ENCODE measurements at places on chromosomes 4 and X.

- DNase-seq = no peak
These were observed 21.0 kb upstream of the ANXA5 start for GRCh38 chr4:121717680-121718237.

GRCh38 chrX:24113181-24113580 is 36.3 kb upstream of the ZFX start:
- no peak for DNase-seq

- DNase-seq = no peak
These were observed 33.0 kb downstream of the FREM3 start for GRCh38 chr4:143667461-143667860.

DNA sequence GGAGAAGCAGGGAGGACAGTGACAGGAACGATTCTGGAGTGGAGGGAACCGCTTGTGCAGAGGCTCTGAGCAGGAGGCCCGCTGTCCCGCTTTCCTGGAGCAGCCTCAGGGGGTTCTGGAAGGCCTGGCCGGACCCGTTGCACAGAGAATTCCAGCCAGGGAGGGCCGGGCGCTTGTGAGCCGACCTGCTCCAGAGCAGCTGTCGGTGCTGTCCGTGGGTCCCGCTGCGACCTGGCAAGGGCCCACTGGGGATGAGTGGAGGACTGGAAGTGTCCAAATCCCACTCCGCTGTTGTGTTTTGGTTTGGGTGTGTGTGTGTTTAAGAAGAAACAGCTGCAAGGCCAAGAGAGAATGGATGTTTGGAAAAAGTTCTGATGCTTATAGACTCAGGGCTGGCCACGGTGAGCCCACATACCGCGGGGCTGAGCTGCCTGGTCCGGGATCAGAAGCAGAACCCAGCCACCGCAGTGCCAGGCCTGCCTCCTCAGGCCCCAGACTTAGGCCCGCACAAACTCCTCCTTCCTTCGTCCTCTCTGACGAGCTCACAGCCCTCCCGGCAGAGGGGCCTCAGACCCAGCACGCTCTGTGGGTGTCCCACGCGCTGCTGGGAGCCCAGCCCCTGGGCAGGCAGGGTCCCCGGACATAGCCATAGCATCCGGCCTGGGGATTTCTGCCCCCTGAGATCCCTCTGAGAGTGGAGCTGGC is 73.9 kb downstream of the HTRA3 start:
- DNase-seq = no peak

DNA sequence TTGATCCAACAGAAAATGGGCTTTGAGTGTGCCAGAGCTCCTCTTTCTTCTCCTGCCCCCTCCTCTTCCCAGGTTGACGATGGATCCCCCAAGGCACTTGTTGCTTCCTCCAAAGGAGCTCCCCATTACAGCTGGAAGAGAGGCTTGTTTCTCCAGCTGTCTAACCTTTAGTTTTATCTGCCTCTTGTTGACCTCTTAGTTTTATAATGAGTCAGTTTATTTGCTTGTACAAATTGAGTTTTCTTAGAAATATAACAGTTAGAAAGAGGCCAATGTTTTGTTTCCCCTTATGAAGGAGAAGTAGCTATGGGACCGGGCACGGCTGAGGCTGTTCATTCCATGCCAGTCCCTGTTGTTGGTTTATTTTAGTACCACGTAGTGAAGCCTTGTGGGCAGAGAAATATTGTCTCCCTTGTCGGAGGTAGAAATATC is 158.2 kb downstream of the SPRY1 start:
- DNase-seq = no peak
